ENCODE measurements at places on chromosomes 5 and 9.

GRCh38 chr9:131405858-131406537 is 12.1 kb downstream of the PRRC2B start:
- no peak for DNase-seq

DNA sequence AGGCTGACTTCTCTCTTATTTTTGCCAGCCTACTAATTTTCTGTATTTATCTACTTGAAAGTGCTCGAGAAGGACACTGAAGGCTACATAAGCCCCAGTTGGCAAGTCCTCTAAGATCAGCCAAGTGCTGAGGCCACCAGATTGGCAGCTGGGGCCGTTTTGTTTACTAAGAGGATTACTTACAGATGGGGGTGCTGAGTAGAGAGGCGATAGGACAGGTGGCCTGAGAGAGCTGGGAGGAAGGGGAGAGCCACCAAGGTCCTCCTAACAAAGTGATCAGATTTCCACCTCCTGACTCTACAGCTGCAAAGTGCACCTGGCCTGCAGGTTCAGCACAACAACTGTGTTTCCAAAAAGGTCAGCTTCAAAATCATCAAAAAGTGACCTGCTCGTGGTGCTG is 32.9 kb downstream of the FRMD3 start:
- DNase-seq, result no peak

- DNase-seq, result no peak
Observed at GRCh38 chr9:8643896-8644295, 844.3 kb upstream of the DMAC1 start.

DNA sequence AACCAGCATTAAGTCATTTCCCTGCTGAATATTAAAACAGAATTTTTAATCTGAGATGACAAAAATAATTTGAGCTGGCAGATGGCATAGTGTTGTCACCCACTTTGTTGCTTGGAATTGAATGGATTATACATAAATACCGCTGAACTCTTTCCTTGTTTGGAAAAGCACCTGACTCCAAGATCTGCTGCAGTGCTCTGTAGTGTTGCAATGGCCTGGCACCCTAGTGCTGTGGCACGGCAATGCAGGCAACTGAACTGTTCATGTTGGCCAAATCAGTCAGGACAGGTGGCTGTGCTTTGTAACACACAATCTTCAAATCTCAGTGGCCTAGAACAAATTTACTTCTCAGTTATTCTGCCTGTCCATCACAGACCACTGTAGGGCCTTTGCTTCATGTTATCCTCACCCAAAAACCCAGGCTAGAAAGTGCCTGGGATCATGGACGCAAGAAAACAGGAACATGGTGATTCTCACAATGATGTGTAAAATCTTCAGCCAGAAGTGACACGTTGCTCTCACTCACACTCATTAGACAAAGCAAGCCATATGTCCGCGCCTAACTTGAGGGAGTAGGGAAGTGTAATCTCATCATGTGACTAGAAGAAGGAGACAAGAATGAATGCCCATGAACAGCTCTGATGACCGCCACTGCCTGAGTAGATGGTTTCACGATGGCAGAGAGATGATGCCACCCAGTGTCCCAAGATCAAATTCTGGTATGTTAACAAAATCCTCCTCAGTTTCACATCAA is 191.9 kb upstream of the PUM3 start:
- DNase-seq, result no peak

- no peak for DNase-seq
Observed at GRCh38 chr9:121199921-121200320, 1.7 kb downstream of the RAB14 start.

DNA sequence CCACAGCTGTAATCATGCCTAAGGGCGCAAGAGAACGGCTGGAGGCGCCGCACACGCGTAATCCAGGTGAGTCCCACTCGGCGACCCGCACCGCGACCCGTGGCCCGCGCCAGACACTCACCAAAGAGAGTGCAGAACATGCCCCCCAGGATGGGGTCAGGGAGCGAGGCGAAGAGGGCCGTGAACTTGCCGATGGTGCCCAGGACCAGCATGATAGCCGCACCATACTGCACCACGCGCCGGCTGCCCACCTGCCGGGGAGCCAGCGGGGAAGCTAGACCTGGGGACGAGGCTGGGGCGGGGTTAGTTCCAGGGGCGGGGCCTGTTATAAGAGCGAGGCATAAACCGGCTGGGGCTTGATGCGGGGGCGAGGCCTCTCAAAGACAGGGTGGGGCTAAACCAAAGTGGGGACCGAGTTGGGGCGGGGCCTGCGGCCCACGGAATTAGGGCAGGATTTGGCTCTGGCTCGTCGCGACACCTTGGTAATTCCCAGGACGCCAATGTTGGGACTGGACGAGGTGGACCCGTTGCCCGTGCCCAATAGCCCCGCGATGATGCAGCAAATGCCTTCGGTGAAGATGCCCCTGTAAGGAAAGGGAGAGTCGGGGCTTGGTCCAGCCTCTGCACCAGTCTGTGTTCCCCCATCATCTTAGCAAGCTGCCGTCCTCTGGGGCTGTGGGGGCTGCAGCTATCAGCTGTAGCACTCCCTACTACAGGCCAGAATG is 4.8 kb downstream of the SLC23A1 start:
- no peak for DNase-seq

Measured in CD4-positive, alpha-beta T cell treated with Interleukin-21 for 1 hour (primary cell).